ENCODE measurements at places on chromosomes 7 and 10.

DNA sequence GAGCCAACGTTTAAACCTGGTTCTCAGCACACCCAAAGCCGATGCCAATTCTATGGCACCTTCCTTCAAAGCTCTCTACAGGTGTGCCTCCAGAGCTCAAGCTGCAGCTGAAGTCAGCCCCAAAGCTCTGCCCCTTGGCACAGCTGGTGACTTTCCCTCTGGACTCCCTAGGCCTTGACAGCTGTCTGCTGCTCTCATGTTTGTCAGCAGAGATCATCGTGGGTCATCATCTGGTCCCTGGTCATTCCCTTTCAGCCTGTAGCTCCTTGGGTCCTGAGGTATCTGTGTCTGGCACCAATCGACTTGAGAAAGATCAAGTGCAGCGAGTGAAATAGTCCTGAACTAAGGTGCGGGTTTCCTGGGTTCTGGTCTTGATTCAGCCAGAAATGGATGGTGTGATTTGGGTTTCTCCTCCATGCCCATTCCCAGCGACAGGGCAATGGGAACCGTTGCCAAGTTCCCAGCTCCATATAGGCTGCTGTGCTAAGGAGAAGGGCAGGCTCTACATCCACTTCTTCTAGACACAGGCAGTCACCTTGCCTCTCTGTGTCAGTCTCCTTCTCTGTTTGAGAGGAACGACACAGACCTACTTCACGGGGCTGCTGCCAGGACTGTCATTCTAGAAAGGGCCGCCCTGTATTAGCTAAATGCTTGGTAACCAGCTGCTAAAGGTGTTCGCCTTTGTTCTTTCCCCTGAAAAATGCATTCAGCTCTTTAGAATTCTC lies 3.6 kb downstream of the PKD1L1 start:
- DNase-seq: no peak

DNA sequence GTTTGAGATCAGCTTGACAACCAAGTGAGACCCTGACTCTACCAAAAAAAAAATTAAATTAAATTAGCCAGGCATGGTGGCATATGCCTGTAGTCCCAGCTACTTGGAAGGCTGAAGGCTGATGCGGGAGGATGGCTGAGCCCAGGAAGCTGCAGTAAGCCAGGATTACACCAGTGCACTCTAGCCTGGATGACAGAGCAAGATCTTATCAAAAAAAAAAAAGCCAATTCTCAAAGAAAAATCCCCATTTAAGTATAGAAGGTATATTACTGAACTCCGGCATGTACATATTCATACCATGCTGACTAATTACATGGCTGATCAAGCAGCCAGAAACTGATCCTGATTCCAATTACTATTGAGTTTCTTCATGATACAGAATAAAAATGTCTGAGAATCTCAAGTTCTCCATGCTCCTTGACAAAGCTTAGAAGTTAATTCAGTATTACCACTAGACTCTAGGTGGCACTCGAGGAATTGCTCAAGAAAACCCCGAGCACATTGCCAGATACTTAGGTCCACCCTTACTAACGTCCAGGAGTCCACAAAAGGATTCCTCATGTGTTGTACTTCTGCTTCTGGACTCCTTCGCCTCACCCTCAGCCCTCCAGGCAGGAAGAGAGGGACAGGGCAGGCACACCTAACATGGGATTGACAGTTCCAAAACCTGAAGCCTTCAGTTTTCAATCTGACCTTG lies 148.9 kb downstream of the PARD3 start:
- no peak for DNase-seq

DNA sequence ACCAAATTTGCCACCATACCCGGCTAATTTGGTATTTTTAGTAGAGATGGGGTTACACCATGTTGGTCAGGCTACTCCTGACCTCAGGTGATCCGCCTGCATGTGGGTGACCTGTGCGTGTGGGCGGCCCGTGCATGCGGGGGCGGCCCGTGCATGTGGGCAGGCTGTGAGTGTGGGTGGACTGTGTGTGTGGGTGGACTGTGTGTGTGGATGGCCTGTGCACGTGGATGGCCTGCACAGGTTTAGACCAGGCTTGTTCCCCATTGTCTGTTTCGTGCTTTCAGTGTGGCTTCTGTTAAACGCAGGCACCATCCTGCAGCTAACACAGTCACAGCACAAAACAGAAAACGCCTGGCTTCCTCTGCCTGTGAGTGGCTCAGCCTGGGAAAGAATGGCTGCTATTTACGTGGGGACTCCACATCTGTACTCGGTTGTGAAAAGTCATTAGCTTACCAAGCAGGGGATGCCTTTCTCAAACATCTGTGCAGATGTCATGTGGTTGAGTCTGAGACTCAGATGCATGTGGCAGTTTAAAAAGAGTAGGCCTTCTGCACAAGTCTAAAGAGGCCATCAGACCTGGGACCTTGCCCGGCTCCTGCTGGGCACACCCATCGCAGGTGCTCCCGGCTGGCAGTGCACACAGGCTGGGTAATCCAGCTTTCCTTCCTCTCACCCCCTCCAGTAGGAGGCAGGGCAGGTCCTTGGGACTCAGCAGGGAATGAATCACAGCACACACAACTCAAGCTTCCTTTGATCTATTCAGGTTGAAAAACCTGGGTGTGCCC lies 91.6 kb downstream of the COBL start:
- no peak for DNase-seq

GRCh38 chr7:7157177-7157886 lies 25.0 kb upstream of the C1GALT1 start:
- DNase-seq: peak; percentile 72

- DNase-seq: no peak
Measured at GRCh38 chr10:36462194-36462593, 663.2 kb upstream of the ANKRD30A start.

DNA sequence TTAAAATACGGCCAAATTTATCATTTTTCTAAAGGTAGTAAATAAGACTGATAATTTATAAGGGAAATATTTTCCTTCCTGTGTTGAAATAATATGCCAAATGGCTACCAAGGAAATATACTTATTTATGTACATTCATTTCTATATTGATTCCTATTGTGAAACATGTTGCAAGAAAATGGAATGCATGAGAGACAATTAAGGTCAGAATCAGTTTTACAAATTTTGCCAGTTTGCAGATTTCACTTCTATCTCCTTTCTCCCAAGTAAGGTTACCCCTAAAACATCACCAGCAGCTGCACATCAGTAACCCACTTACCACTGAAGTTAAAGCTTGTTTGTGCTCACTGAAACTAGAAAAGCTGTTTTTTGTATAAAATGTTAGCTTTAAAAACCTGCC lies 19.2 kb upstream of the REEP3 start:
- DNase-seq: no peak

- DNase-seq: no peak
Measured at GRCh38 chr10:84695902-84696301, 367.5 kb downstream of the CCSER2 start.

DNA sequence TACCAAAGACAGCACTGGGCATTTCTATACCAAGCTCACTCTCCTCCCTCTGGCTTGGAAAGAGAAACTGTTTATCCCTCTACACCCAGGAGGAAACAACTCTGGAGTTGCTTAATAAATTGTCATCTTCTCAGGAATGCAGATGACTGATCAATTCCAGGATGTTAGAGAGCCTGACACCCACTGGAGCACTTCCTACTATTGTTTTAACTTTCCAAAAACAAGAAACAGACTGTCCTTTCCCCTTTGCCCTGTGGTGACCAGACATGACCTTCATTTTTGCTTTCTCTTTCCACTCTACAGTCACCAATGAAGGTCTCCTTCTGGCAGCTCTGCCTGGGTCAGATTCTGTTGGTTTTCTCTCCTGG lies 19.6 kb downstream of the GIMAP4 start:
- no peak for DNase-seq
